ENCODE measurements at places on chromosomes 11 and 22.
A peak's percentile ranks its signal among the peaks of the same experiment; 100 is the strongest.

- DNase-seq: peak; percentile 20
Observed at GRCh38 chr11:61966734-61967115, 709 bp downstream of the FTH1 start.

GRCh38 chr11:61108847-61109585, 6.7 kb downstream of the CD5 start:
- no peak for DNase-seq

DNA sequence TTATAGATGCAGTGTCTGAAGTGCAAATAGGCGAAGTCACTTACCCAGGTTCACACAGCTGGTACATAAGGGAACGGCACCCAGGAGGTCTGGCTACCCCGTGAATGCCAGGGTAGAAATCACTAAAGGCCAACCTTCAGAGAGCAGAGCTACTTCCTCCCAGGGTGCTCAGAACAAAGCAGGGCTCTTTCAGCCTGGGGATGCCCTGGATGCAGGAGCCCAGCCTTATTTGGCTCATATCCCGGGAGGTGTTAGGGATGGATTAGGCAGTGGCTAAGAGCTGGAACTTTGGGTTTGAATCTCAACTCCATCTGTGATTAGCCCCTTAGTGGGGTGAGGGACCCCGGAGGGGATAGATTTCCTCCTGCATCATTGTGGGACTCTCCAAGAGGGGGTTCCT, 33.1 kb upstream of the ASPHD2 start:
- no peak for DNase-seq

DNA sequence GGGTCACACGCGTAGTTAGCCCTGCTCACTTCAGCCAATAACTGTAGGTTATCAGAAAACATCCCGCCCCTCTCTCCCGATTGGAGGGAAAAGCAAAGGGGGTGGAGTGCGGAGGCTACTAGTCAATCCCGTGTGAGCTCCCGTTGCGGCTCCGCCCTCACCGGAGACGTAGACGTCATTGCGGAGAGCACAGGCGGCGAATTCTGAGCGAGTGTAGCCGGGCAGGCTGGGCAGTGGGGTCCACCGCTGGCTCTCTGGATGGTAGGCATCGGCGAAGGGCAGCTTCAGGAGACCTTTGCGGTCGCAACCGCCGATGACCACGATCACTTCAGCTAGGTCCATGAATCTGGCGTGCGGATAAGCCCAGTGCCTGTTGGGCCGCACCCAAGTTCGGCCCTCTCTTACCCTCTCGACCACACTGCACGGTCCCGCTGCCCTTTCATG, 4.7 kb downstream of the KLHL35 start:
- peak; percentile 83 for DNase-seq

DNA sequence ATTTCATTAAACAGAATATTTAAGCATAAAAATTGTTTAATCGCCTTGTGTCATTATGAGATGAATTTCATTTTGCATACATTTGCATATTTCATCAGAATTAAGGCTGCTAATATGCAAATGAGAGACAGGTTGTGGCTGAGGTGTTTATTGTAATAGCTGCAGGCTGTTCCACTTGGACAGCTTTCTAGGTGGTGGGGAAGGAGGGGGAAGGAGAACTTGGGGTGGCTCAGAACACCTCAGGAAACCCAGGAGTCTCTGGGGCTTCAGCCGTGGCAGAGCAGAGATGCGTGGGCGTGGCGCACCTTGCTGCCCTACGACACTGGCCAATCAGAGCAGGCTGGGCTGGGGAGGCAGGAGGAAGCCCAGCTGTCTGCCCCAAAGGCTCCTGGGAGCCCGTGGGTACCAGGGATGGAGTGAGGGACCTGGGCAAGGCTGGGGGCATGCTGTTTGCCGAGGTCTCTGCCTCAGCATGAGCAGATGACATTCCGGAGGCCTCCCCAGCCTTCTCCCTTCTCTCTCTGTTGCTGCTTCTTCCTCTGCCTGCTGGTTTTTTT, 542.9 kb downstream of the MN1 start:
- no peak for DNase-seq

GRCh38 chr11:68039526-68040086, 781 bp downstream of the TCIRG1 start:
- no peak for DNase-seq

- DNase-seq: peak; percentile 60
Observed at GRCh38 chr11:10304495-10305261, at the start of gene ADM. Gene ADM (plus strand): TSS chr11:10305073. CDS start chr11:10305701, 628 bp downstream.

DNA sequence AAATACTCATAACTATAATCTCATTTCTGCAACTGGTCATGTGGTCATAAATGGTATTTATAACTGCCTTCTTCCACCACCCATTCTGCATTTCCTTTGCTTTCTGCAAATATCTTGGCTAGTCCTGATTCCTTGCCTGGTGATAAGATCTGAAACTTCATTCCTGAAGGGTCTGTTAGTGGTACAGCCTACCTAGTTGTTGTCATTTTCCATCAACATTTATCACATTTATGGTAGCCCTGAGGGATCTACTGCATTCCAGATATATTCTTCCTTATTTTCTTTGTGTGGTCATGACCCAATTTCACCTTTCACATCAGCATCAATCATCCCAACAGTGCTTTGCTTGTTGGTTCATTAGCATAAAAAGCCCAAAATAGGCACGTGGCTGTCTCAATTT, 50.1 kb downstream of the DDX6 start:
- DNase-seq: no peak

- DNase-seq: no peak
Observed at GRCh38 chr11:6576471-6577373, 26.7 kb downstream of the RRP8 start.

DNA sequence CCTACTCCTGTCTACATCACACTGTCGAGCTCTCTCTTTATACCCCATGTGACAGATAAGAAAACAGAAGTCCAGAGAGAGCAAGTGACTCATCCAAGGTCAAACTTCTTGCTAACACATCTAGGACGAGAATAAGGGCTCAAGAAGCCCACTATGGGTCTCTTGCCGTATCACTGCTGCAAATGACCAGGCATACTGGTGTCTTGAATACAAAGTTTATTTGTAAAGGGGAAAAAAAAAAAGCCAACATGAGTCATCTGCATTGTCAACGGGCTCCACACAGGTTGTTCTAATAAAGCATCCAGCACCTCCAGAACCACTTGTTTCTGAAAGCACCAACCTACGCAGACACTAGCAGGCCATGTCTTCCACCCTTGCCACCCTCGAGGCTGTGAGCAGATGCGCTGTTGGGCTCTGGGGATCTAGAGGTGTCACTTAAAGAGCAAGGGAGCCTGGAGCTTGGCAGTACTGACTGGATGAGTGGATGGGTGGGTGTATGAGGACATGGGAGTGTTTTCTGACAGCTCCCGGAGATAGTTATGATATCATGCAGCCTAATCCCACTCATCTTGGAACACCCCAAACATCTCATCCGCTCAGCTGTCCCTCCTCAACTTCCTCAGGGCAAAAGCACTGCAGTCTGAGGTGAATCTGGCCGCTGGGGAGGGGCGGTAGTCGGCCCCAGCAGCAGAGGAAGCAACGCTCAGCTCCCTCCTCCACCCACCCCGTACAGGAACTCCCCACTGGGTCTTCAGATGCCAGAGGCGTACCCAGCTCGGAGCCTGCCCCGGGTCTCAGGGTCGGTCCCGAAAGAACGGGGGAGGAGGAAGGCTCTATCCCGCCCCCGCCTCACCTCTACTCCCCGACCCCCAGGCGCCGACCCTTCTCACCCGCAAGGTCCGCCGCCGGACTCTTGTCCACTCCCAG, 1.0 kb downstream of the SMCO4 start:
- DNase-seq: peak; percentile 33

- no peak for DNase-seq
Observed at GRCh38 chr22:47278655-47279054, 516.2 kb downstream of the TBC1D22A start.

DNA sequence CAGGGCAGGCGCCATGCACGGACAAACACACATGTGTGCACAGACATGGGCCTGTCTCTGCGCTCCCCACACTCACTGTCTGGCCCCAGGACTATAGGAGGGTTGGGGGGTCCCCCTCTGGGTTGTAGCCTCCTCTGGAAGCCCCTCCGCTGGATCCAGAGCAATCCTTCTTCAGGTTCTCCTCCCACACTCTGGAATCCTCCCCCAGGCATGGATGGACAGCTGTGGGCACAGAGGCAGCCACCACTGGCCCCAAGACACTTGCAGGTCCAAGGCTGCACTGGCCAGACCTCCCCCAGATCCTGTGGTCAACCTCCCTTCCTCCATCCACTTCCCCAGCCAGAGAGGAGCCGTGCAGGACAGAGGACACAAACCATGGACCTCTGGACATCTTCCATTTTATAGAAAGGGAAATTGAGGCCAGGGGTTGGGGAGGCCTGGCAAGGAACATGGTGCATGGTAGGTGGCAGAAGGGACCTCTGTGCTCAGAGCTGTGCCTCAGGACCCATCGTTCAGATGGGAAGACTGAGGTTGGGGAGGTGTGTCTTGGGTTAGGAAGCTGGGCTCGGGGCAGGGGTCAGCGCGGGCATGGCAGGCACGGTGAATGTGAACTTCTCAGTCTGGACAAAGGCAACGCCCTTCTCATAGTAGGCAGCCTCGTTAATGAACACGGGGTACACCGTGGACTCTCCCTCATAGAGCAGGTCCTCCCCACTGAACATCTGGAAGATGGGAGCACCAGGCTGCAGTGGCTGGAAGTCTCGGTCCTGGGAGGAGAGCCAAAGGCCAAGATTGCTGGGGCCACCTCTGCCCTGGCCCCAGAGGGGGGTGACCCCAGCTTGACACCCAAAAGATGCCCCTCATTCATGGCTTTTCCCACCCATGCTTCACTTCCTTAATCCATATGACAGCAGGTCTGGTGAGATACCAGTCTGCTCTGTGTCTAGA, 2.9 kb upstream of the TBX10 start:
- no peak for DNase-seq

Measured in stimulated activated CD4-positive, alpha-beta T cell treated with anti-CD3 and anti-CD28 coated beads, Interleukin-1b, Interleukin-23, amount 100 ng/mL, for 48 hours (primary cell).